Choroid plexus epithelial cell (primary cell): ENCODE measurements at places on chromosomes 5 and 9.

GRCh38 chr5:2800035-2800434, 48.6 kb upstream of the IRX2 start:
- no peak for DNase-seq

GRCh38 chr5:34550247-34550646, 105.9 kb upstream of the RAI14 start:
- no peak for DNase-seq

DNA sequence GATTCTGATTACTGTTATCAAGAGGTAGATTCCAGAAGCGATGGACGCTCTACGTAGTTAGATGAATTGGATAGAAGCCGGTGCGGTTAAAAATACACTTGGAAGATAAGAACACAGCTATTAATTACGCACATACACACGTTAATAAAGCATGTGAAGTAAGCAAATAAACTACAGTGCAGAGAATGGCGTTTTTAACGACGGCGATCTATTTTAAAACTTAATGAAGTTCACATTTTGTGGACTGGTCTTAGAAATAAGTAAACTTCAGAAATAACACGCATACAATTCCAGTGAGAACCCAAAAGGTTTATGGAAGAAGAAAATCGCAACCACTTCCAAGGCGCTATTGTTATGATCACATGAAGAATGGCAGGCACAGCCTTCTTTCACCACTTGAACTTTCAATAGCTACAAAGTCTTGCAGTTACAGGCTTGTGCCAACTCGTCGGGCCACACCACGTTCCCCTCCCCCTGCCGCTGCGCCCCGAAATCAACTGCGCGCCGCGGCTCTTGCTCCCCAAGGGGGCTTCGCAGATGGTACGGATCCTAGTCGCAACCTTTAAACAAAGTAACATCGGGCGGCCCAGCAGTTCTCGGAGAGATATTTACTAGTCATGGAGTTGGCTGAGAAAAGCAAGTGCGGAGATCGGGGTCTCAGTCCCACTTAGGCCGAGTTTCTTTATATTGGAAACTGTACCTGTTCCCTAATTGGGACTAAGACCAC, 866 bp upstream of the SEMA6A start:
- DNase-seq = peak; percentile 40

GRCh38 chr9:36793277-36793676, 220.6 kb downstream of the MELK start:
- no peak for DNase-seq

DNA sequence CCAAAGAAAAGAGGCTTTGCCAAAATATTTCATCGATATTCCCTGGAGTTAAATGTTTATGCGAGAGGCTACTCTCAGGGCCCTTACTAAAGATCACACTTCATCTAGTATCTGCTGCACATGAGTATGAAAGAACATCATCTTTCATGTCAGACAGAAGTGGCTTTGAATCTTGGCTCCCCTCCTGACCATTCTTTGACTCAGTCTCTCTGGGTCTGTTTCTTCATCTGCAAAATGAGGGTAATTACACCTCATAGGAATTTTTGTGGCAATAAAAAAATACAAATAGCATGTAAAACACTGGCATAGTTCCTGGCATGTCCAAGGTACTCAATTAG, 58.1 kb downstream of the SLIT3 start:
- DNase-seq = no peak

GRCh38 chr5:77644371-77645157, 6.1 kb upstream of the OTP start:
- DNase-seq = no peak

DNA sequence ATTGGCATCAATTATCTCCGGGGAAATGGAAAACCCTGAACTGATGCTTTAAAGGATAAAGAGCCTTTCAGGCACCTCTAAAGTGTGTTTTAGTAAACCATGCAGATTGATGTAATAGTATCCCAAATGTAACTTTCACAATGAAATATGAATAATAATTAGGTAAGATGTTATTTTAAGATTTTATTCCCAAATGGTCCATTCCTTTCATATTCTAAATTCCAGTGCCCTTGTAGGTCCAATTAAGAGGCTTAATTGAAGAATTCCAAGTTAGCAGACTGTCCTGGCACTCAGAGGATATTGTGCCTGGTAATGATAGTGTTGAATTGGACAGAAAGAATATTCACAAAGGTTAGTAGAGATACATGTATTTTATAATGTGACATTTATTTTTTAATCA, 352.5 kb upstream of the NUDT12 start:
- DNase-seq = no peak

DNA sequence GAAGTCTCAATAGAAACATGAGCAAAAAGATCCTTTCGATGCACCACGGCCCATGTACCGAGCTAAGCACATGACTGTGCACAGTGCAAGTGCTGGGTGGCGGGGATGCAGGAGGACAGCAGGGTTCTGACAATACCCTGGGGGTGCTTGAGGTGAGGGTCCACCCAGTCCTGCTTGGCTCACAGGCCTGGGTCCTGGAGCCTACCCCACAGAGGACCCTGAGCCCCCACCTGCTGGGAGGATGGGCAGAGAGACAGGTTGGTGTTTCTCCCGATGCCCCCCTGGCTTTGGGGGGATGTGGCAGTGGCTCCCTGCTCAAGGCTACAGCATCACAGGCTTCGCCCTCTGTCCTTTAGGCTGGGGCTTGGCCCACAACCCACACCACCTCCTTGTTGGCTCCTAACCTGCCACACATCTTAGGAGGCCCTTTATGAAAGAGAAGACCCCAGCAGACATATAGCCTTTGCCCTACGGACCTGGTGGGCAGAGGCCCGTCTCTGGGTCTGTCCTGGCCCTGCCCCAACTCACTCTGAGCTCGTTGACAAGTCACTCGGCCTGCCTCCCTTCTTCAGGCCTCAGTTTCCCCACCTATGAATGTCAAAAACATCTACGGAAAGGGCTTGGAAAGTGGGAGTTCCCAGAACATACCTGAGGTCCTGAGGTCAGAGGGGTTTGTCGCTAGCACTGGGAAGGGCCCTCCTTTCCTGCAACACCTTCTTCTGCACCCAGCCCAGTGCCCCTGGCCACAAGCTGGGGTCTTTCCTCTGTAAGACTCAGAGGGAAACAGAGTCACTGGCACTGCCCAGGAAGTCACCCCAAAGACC, 50.3 kb downstream of the BARX1 start:
- DNase-seq = no peak

DNA sequence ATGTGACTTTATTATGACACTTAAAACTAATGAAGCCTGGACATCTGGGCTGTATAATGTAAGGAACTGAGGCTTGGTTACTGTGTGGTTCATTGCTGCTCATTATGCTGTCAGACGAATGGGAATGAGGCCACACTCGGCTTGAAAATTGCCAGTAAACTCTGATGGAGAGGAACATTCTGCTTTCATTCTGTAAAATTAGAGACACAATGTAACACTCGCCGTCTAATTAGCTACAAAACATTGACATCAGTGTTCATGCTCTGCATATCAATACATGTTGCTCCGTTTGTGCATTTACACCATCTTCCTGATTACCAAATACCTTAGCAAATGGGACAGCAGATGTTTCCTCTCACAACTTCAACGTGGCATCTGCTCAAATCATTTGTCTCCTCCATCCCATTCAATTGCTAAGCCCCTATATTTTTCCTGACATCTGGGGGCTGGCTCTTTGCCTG, 133.0 kb downstream of the SLC28A3 start:
- no peak for DNase-seq

DNA sequence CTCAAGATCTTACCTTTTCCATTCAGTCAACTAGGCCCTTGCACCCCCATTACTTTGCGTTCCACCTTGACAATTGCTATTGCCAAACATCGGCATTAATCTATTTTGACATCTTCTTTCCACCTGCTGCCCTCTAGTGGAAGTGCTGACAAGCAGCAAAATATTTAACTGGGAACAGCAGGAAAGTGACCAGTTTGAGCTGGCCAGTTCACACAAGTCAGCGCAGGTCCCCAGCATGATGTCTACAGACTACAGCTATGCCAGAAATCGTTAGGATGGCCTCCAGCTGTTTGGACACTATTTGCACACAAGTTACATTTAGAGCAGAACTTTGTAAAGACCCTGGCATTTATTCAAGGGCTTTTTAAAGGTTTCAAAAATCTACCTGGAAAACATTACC, 160.1 kb downstream of the GHR start:
- DNase-seq = peak; percentile 83

DNA sequence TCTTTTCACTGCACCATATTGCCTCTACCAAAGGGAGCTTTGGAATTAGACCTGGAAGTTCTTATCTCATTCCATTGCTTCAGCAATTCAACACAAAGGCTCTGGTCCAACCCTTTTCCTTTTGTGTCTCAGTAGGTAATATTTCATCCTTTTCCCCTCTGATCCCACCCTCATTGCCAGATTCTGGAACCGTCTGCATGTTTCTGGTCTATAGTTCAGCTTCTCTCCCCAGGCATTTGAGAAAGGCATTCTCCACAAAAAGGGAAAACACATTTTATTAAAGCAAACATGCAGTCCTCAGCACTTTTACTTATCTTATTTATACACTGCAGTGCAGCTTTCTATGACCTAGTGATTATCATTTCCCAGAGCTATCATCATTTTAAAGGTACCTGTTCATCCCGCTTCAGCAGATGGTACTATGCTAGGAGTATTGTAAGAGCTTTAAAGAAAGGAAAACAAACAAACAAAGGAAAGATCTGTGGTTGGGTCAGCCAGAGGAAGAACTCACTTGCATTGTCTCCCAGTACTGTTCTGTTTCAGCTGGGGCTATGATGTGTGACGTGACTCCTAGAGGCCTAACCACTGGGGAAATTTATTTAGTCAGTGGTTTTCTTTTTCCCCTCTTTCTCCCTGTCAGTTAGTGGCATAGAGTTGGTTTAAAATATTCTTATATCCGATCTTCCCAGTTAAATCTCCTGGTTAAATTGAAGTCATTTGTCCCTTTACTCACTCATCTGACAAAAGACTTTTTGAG, 269.2 kb downstream of the TMEM38B start:
- DNase-seq = no peak

DNA sequence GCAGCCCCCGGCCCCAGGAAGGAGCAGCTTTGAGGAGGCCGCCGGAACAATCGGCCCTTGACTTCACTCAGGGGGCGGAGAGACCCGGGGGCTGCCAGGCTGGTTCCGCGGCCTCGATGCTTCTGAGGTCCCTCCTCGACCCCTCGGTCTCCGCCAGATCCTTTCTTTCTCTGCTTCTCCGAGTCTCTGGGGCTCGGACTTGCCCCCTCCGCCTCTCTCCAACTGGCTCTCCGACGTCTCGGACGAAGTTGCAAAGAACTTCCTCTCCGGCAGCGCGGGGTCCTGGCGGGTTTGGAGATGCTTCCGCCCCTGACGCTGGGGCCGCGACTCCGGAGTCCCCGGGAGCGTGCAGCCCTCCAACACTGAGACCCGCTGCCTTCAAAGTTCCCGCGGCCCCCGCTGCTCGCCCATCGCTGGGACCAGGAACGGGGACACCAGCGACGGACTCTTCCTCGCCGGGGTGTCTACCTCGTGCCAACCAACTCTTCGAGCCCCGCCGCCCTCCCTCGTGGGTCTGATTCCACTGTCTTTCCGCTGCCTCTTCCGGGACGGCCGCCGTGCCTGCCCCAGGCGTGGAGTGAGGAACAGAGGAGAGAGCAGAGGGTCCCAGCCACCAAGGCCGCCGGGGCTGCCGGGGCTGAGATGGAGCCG, 7.0 kb downstream of the PAX5 start:
- DNase-seq = no peak

DNA sequence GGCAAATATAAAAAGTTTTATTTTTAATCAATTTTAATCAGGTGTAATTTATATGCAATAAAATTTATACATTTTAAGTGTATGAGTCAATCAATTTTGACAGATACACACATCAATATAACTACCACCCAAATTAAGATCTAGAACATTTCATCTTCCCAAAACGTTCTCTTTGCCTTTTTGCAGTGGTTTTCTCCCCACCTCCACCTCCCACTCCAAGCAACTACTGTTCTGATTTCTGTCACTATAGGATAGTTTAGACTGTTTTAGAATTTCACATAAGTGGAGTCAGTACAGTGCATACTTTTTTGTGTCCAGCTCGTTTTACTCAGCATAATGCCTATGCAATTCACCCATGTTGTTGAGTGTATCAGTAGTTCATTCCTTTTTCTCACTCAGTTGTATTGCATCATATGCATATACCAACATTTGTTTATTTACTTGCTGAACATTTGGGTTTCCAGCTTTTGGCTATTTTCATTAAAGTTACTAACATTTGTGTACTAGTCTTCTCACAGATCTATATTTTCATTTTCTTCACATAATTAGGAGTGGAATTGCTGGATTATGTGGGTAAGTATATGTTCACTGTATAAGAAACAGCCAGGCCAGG, 52.2 kb upstream of the DHFR start:
- DNase-seq = no peak

GRCh38 chr5:65018763-65019162, 250.0 kb downstream of the CWC27 start:
- DNase-seq = no peak

DNA sequence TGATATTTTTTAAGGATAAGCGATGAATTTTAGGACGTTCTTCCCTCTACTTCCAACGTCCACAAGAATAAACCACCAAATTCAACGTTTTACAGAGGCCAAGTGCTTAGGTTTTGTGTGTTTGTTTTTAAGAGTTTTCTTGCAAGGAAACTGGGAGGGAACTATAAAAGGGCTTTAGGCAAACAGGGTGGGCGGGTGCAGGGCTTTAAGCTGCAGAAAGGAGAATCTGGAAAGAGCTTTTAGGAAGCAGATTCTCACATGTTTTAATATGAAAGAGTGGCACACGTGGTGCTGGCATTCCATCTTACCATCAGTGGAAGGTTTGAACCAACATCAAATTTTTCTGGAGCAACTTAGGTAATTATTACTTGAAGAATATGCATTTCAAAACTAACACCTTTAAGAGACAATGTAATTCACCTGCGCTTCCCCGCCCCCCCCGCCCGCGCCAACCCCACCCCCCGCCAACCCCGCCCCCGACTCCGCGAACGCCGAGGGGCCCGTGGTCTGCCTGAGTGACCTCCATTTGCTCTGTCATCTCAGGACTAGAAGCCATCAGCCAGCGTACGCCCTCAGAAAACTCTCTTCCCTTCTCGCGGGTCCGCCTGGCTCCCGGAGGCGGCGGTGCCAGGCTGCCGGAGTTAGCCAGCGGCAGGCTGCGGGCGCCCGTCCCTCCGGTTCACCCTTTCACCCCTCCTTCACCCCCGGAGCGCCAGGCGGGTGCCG, 911 bp upstream of the PIK3R1 start:
- peak; percentile 47 for DNase-seq

- no peak for DNase-seq
Measured at GRCh38 chr5:348726-349125, 27.2 kb downstream of the AHRR start.

- DNase-seq = no peak
Measured at GRCh38 chr9:132185073-132186009, 23.5 kb downstream of the NTNG2 start.

- DNase-seq = peak; percentile 36
Measured at GRCh38 chr9:134328841-134329575, 2.8 kb downstream of the RXRA start.

- no peak for DNase-seq
Measured at GRCh38 chr9:33446240-33446945, 1.0 kb downstream of the AQP3 start.

DNA sequence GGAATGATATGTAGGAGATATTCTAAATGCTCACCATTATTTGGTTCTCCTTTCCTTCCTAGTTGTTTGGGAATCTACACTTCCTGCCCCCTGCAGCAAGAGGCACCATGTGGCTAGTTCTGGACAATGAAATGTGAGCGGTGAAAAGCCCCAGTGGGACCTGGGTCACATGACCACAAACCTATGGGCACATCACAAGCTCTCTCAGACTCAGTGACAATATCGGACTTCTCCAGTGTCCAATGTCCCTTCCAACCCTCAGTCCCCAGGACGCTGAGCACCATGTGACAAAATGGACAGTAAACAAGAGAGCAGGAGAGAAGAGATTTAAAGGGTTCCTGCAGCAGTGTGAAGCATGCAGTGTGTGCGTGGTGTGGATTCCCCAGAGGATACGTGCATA, 44.6 kb upstream of the FOXE1 start:
- DNase-seq = no peak
